ENCODE measurements at places on chromosomes 1 and 21.

GRCh38 chr1:109722908-109723691 lies 11.0 kb downstream of the GSTM5 start:
- DNase-seq, result no peak

DNA sequence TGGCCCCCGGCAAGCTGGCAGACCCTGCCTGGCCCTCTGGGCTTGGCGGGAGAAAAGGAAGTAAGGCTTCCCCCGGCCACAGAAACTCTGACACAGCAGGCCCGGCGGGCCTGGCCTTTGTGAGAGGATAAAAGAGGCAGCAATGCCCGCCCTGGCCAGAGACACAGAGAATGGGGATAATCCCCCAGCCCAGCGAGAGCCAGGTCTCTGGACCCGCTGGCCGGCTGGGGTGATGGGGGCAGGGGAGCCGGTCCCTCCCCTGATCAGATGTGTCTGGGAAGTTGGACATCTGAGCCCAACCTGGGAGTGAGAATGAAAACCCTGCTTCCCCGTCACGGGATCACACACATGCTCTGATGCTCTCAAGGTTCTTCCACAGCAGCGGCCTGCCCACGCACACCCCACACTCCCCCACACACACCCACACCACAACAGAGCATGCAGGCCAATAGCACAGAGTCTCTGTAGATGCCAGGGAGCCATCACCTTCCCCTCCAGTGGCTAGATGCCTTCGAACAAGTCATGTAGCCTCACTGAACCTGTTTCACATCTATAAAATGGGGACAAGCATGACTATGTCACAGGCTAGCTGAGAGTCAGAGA lies 4.2 kb downstream of the RSPO1 start:
- DNase-seq, result no peak

GRCh38 chr1:7769673-7770412 lies 1.3 kb upstream of the VAMP3 start:
- DNase-seq, result no peak

DNA sequence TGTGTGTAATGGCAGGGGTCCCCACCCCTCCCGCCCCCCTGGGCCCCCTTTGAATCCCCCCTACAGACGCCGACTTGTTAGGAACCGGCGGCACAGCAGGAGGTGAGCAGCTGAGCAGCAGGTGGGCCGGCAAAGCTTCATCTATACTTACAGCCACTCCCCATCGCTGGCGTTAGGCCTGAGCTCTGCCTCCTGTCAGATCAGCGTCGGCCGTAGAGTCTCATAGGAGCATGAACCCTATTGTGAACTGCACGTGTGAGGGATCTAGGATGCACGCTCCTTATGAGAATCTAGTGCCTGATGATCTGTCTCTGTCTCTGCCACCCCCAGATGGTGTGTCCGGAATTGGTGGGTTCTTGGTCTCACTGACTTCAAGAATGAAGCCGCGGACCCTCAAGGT lies 14.9 kb upstream of the VPS26C start:
- DNase-seq, result no peak

- no peak for DNase-seq
Observed at GRCh38 chr1:47871799-47872353, 125.3 kb downstream of the TRABD2B start.

GRCh38 chr1:23594927-23595353 lies 35.6 kb upstream of the ID3 start:
- DNase-seq, result no peak
